ENCODE measurements at places on chromosomes 2 and 18.

- no peak for DNase-seq
Measured at GRCh38 chr2:11865378-11865777, 118.9 kb downstream of the LPIN1 start.

DNA sequence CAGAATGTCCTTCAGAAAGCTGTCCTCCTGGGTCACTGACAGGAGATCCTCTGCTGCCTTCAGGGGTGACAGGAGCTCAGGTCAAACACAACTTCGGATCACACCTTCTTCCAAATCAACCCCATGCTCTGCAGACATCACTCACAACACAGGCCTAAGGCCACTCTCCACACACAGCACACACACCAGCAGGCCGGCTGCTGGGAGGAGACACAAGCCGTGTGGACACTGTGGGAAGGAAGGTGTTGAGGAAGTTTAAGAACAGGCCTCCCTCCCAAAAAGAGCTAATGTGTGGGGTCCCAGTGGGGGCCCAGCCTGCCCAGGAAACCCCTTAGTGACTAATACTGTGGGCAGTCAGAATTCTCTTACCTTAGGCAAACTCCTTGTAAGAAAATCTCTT lies 290.3 kb upstream of the ID2 start:
- no peak for DNase-seq

DNA sequence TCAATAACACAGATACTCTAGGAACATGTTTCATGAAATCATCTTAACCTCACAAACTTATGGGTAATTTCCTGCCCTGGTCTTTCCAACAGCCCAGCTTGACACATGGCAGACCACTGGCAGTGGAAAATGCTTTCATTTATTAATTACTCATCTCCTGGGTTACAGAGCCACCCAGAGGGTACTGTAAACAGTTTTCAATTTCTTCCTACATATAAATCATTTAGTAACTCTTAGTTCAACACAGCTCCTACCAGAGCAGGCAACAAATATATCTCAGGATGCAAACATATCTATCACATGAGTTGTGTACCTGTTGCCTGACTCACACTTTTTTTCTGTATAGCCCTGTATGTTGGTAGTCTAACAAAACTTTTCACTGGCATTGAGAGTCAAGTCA lies 99.2 kb upstream of the VRK2 start:
- DNase-seq, result no peak

GRCh38 chr2:80037310-80037709 lies 267.2 kb downstream of the LRRTM1 start:
- no peak for DNase-seq

DNA sequence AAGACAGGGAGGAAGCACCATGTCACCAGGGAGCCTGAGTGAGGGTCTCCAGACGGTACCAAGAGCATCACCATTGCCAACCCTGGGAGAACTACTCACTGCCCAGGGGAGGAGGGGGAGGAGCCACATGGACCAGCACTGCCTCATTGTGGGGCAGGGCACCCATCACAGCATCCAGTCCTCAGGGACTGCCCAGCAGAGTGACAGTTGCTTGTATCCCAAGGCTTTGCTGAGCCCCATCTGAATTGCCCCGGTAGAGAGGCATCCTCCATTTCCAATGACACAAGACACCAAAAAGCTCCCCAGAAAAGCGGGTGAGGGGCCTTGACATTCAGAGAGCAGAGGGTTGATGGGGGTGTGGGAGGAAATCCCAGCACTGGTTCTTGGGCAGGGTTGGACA lies 6.8 kb upstream of the CIB4 start:
- no peak for DNase-seq

GRCh38 chr2:55301277-55301676 lies 32.2 kb upstream of the MTIF2 start:
- DNase-seq, result no peak

DNA sequence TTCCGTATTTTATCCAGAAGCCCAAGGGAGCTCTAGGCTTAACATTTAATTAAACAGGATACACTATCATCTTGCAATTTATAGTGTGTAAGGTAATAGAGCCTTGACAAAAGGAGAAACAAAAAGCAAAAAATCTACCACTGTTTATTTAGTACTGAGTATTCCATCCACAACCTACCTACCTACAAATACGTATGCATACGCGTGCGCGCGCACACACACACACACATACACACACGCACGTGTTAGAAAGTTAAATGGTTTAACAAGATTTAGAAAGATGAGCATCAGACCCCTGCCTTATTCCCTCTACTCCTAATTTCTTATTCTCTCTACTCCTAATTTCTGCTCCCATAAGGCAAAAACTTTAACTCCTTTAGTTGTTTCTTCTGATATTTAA lies 14.6 kb upstream of the ACTR2 start:
- no peak for DNase-seq

Data from NCI-H2171 (cell line).